ENCODE measurements at places on chromosomes 7 and 10.

GRCh38 chr7:118289476-118289875 is 65.0 kb downstream of the ANKRD7 start:
- DNase-seq, result no peak

DNA sequence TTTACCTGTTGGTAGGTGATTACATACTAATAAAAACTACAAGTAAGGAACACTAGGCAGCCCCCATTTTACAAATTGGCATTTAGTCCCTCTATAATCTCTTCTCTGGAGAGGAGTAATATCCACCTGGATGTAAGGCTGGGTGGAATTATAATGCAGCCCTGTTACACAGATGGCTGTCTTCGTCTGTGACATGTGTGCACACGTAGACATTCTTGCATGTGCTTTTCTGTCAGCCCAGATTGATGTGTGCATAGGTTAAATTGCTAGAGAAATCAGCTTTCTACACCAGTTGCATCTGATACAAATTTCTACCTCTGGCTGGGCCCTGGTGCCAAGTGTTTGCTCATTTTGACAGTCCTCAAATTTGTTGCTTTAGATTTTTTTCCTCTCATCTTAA is 715.9 kb downstream of the AUTS2 start:
- no peak for DNase-seq

DNA sequence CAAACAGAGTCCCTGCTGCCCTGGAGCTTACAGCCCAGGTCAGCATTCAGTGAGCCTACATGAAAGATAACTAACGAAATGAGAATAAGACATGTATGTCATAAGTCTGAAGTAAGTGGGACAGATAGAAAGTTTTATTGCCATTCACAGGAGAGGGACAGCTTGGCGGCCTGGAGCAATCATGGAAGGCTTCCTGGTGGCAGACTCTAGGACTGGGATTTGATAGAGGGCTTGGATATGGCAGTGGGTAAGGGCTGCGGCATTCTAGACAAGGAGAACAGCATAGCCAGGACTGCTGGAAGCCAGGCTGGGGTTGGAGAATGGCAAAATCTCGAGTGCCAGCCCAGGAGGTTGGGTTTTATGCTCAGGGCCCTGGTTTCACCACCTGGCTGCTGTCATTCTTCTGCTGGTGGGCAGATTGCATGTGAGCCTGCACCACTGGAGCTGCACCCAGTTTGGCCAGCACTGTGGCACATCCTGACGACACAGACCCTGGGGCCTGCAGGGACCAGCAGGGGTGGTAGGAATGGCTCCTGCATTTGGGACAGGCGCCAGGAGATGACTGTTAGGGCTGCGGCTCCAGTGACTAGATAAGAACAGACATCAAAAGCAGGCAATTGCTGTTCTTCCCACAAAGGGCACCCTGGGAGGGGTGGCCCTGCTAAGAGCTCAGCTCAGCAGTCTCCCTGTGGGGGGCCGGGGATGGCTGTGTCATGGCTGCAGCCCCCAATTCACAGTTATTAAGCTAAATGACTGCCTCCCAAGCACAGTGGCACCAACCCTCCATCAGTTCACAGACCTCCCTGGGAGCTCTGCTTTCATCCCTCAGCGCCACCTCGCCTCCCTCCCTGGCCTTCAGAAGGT is 161.1 kb downstream of the RPS24 start:
- peak; percentile 76 for DNase-seq

GRCh38 chr7:139095194-139095659 is 14.3 kb downstream of the ZC3HAV1 start:
- no peak for DNase-seq

GRCh38 chr7:120760050-120760449 is 97.9 kb downstream of the TSPAN12 start:
- DNase-seq, result no peak

DNA sequence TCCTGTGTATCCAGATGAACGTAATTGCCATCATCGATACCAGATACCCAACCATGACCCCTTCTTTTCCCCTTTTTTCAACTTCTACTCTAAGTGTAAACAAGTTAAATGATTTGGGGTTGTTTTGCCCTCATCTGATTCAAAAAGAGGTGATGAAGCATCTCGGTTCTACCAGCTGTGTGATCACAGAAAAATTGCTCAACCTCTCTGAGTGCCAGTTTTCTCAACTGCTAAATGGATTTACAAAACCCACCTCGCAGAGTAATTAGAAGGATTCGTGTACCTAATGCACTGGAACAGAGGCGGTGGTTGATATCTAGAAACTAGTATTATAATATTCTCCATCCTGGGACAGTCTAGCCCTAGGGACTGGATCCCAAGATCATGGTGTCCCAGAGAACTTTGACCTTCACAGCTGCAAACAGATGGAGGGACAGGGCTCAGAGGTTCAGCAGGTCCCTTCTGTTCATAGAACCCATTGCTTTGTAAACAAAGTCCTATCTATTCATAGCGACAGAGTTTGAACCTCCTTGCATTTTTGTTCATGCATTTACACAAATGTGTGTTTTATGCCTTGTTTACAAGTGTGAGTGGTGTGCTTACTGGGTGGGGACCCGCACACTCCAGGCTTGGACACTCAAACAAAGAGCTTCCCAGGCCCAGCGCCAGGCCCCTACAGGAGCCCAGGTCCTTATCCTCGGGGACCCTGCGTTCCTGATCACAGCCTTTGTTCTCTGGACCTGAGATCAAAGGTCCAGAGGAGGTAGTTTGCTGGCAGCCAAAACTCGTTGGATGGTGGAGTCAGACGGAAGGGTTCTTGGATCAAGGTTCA is 46.4 kb downstream of the CALML3 start:
- DNase-seq, result no peak

GRCh38 chr10:22159979-22160378 is 57.8 kb downstream of the EBLN1 start:
- DNase-seq, result no peak

DNA sequence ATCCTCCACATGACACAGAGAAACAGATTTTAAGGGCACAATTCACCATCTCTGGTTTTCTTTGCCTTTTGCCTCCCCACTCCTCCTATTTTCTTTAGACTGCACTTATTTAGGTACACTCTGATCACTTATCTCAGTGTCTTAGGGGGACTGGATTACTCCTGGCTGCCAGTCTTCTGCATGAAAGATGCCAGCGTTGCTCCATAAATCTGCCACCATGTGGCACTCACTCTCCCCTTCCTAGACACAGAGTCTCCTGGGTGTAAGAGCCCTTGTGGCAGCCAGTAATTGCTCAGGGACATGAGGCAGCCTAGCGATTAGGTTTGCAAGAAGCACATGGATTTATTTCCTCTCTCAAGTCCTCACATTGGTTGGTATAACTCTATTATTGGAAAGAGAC is 34.5 kb upstream of the RBM20 start:
- DNase-seq, result no peak

- DNase-seq, result no peak
These were observed 638 bp downstream of the EGR2 start for GRCh38 chr10:62815381-62816075.

- no peak for DNase-seq
These were observed 25.2 kb downstream of the HIPK2 start for GRCh38 chr7:139752604-139753003.

DNA sequence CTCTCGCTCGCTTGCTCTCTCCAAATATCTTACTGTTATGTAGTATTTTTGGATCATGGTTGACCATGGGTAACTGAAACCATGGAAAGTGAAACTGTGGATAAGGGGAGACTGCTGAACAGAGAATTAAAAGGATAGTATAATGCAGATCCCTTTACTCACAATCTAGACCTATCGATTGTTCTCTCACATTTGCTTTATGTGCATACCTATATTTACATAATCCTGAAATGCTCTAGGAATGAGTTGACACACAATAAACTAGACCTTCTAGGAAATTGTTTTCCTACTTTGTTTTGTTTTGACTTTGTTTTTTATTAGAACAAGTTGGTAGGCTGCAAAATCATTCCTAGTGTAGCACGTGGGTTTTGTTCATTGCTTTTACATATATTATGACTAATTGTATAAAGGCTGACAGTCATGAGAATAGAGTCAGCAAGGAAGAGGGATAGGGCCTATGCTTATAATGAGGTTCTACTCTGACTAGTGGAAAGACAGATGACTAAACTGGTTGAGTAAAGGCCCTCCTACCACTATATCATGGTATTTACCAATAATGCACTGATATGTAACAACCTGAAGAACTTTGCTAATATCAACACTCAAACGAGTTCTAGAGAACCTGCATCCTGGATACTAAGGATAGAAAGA is 175.3 kb upstream of the TARP start:
- no peak for DNase-seq

DNA sequence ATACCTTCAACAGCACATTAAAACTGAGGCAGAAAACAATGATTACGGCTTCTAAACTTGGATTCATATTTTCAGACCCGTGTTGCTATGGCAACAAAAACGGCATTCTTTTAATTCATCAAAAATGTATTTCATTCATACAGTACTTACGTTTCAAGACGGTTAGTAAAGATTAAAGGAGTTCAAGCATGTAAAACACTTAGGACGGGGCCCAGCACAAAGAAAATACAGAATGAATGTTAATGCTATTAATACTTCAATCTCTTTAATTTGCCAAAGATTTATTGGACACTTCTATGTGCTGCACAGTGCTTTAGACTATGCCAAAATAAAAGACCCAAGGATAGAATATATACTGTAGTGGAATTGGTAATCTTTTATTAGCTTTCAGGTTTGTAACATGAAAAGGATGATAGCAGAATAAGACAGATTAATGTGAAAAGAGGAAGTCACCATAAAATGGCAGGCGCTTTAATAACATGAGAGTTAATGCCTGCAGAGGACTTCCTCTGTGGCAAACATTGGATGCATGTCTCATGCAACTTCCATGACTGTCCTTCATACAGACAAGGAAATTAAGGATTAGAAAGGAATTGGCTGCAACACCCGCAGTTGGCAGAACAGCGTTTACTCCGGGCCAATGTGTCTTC is 201.6 kb upstream of the KLF6 start:
- DNase-seq, result peak; percentile 46

GRCh38 chr10:33150889-33151288 is 183.6 kb downstream of the NRP1 start:
- no peak for DNase-seq

DNA sequence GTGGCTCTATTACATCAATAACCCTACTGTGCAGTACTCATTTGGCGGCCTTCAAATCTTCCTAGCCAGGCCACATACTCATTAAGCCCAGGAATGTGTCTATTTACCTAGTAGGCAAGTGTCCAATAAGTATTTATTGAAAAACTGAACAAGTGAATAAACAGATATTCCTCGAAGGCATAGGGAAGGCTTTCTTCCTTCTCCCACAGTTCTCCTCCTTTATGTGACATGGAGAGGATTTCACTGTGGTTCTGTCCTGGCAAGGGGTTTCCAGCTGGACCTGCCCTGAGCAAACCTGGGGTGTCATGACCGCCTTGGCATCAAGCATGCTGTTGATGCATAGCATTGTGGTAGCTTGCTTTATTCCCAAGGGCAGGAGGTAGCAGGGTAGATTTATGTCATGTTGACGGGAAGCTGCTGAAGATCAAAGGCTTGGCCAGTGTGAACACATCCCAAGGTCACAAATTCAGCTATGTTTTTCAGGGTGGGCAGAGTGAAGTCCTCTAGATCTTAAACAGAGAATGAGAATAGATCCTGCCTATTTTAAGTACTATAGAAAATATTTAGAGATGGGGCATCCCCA is 195.1 kb downstream of the INHBA start:
- no peak for DNase-seq

- DNase-seq, result no peak
These were observed 57.9 kb downstream of the MACC1 start for GRCh38 chr7:20159226-20159747.

DNA sequence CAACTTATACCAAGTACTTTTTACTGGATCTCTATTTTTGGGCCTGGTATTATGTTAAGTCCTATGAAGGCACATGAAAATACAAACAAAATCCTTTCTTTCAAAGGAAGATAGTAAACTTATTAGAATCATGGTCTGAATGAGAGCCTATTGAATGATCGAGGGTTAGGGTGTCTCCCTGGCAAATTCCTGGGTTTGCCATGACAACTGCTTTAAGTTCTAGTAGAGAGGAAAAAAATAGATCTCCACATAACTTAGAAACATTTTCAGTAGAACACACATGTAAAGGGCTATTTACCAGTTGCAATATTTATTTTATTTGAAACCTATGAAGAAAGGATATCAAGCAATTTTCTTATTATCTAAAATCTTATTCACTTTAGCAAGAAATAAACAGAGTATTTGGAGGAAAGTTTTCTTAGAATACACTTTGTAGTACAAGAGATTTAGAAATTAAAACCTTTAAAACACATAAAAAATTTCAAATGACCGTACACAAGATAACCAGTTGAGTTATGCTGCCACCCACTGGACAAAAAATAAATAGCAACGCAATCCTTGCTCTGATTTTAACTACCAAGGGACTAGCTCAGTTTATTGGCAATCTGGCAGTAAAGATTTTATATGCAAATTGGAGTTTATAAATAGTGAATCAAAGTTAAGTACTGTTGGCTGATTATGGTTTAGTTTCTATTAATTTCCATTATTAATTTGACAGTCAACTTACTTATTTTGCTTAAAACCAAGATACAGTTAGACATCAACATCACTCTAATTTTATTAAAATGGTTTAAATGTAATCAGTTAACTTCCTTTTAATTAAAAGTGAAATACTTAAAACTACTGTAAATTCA is 33.9 kb downstream of the CACUL1 start:
- peak; percentile 6 for DNase-seq

DNA sequence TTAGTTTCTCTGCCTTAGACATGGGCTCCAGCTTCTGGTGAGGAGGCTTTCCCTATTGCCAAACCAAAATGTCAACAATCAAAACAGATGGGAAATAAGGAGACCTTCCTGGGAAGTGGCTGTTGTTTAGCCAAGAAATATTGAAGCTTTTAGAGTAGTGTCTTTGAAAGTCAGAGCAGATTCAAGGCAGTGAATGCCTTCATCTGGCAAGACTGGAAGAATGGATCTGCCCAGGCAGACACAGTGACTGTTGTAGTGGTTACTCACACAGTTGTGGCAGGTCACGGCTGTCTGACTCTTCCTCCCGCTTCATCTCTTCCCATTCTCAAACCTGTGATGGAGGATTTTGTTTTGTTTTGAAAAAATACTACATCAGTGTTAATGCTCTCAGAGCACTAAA is 154.1 kb upstream of the ADO start:
- peak; percentile 64 for DNase-seq

- DNase-seq, result no peak
These were observed 35.2 kb downstream of the EEPD1 start for GRCh38 chr7:36188266-36188665.

DNA sequence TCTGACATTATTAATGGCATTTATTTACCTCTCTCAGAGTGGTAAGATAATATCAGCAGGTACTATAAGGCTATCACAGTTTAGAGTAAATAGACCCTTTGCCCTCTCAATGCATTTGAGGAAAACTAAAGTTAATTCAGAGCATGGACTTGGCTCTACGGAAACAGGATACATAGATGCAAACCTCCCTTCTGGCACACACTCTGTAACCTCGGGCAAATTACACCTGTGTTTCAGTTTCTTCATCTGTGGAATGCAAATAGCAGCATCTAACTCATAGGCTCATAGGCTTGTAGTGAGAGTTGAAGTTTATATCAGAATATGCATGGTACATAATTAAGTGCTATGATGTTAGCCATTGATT is 5.6 kb downstream of the RAPGEF5 start:
- no peak for DNase-seq

Measured in MG63 (cell line).